ENCODE measurements at places on chromosomes 3 and 15. TPM values are rescaled to one million over a fixed set of nuclear protein-coding genes. Genes with fewer than 3 reads are reported as not detected.

TRH gene
- polyA plus RNA-seq, result not detected

- DNase-seq, result no peak
- no peak overlapping the region for H3K27ac ChIP-seq
- no peak overlapping the region for H3K4me3 ChIP-seq
- H3K4me1 ChIP-seq, result no peaks in the 10 kb centered on the region
- H3K36me3 ChIP-seq, result no peaks in the 10 kb centered on the region
These were observed 11.3 kb upstream of the TTBK2 start for GRCh38 chr15:42931702-42932486.

DNA sequence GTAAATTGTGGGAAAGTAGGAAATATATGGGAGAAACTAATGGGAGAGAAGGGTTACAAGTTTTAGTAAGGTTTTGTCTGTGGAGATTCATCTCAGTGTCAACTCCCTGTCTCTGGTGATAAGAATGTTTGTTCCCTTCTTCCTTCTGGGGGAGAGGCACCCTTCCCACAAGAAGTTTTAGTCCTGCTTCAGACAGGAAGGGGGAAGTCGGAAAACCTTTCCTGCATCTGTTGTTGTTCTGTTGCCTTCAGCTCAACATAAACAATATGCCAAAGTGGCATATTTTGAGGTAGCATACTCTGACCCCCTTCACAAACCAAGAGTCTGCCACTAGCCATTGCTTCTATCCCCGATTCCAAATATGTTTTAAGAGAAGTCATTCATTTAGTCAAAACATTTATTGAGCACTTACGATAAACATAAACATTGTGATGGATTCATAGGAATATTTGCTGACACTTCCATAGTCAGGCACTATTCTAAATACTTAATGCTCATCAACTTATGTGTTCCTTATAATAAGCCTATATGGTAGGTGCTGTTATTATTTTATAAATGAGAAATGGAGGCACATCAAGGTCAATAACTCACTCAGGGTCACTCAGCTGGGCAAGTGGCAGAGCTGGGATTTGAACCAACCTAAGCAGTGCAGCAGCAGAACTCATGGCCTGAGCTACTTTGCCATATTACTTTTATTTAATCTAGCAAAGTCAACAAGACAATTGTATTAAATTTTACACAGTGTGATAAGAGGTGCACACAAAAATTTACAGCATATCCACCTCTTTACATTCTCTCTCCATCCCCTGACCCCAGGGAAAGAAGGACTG is 34.2 kb upstream of the TIMP4 start:
- no peak overlapping the region for H3K4me3 ChIP-seq
- H3K27me3 ChIP-seq, result peaks cover 12% of the 10 kb centered on the region
- no peaks in the 10 kb centered on the region for H3K36me3 ChIP-seq
- H3K27ac ChIP-seq, result no peak overlapping the region

- no peak overlapping the region for H3K4me3 ChIP-seq
- H3K36me3 ChIP-seq, result no peaks in the 10 kb centered on the region
- no peak for DNase-seq
These were observed 58.4 kb downstream of the TMEM44 start for GRCh38 chr3:194574639-194575483.

DNA sequence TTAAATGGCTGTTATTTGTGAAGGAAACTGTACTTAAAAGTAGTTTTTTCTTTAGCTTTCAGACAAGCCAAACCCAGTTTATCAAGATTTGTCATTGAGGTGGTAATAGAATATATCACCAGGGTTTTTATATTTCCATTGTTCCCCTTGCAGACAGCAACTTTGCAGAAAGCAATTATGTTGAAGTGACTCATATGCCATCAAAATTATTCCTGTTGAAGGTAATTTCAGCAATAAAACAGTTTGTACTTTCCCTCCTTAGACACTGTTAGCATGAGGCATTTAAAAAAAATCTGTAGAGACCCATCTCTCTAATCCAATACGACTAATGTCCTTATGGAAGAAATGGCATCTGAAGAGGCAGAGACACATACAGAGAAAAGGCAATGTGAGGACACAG is 219.0 kb downstream of the NFKBIZ start:
- H3K4me1 ChIP-seq, result peaks cover 4% of the 10 kb centered on the region
- H3K4me3 ChIP-seq, result no peak overlapping the region
- no peaks in the 10 kb centered on the region for H3K27me3 ChIP-seq
- H3K27ac ChIP-seq, result no peak overlapping the region
- no peaks in the 10 kb centered on the region for H3K36me3 ChIP-seq

DNA sequence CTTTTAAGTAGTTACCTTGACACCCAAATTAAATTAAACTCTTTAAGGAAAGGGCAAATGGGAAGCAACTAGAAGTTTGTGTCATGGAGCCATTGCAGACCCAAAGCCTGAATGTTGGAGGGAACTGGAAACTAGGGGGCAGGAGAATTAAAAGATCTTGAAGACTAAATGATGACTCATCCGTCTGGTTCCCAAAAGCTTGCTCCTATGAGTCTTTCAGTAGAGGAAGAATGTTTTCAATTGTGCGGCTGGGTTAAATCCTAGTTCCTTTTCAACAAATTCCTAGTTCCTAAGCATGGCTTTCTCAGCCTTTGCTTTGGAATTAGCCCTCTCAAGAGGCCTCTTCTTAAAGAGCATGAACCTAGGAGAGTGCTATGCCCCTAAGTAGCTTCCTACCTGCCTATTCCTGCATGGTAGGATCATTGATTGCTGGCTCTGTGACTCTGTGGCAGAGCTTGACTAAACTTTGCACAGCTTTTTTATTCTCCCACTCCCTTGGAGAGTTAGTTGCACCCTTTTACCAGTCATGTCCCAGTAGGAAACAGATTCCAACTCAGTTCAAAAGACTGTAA is 17.7 kb downstream of the CLEC3B start:
- peaks cover 6% of the 10 kb centered on the region for H3K4me1 ChIP-seq
- H3K4me3 ChIP-seq, result no peak overlapping the region
- H3K27me3 ChIP-seq, result peaks cover 10% of the 10 kb centered on the region
- no peak overlapping the region for H3K27ac ChIP-seq
- H3K36me3 ChIP-seq, result no peaks in the 10 kb centered on the region

SLC24A5 gene
- not detected for polyA plus RNA-seq

TIGIT gene
- 0.64 TPM for polyA plus RNA-seq

GATM gene
- polyA plus RNA-seq, result 21.4 TPM

GRCh38 chr3:42655331-42655888 is 1.9 kb downstream of the ZBTB47 start:
- peak overlapping the region; percentile 45 for H3K4me3 ChIP-seq
- H3K4me1 ChIP-seq, result peaks cover 22% of the 10 kb centered on the region

DNA sequence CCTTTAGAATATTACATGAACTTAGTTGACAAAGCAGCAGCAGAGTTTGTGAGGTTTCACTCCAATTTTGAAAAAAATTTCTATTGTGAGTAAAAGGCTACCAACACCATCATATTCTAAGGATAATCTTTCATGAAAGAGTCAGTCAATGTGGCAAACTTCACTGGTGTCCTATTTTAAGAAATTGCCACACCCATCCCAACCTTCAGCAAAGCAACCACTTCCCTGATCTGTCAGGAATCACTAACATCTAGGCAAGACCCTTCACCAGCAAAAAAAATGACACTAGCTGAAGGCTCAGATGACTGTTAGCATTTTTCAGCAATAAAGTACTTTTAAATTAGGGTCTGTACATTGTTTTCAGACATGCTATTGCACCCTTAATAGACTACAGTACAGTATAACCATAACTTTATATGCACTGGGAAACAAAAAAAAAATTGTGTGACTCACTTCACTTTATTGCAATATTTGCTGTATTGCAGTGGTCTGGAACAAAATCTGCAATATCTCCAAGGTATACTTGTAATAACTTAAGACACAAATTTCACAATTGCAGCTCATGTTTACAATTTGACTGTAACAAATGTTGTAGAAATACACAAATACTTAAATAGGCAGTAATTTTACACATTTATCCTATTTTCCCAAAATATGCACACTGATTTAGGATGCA is 38.9 kb upstream of the ALCAM start:
- no peak for DNase-seq
- no peak overlapping the region for H3K4me3 ChIP-seq
- no peaks in the 10 kb centered on the region for H3K4me1 ChIP-seq
- no peaks in the 10 kb centered on the region for H3K36me3 ChIP-seq

DNA sequence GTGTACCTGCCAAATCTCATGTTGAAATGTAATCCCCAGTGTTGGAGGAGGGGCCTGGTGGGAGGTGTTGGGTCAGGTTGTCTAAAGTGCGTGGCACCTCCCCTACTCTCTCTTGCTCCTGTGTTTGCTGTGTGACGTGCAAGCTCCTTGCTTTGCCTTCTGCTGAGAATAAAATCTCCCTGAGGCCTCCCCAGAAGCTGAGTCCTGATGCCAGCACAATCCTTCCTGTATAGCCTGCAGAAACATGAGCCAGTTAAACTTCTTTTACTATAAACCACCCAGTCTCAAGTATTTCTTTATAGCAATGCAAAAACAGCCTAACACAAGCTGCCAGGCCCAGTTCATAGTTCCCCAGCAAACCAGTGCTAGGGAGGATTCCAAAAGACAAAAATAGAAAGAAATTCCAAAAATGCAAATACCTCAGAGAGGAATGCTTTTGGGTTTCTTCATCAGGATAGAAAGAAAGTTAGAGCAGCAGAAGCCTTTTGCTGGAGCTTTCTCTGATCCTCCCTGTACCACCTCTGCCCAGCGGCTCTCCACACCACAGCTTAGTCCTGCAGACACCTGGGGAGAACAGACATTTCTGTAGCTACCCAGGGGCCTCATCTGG is 25.9 kb upstream of the CDV3 start:
- no peak overlapping the region for H3K4me3 ChIP-seq
- peaks cover 13% of the 10 kb centered on the region for H3K4me1 ChIP-seq
- no peak for DNase-seq
- H3K36me3 ChIP-seq, result no peaks in the 10 kb centered on the region
- H3K27me3 ChIP-seq, result no peaks in the 10 kb centered on the region

- DNase-seq, result no peak
- peaks cover 16% of the 10 kb centered on the region for H3K36me3 ChIP-seq
- peak overlapping the region; percentile 81 for H3K27ac ChIP-seq
- peak overlapping the region; percentile 35 for H3K4me3 ChIP-seq
- H3K4me1 ChIP-seq, result peaks cover 72% of the 10 kb centered on the region
These were observed 22.9 kb downstream of the SIAH2 start for GRCh38 chr3:150739877-150740645.

DNA sequence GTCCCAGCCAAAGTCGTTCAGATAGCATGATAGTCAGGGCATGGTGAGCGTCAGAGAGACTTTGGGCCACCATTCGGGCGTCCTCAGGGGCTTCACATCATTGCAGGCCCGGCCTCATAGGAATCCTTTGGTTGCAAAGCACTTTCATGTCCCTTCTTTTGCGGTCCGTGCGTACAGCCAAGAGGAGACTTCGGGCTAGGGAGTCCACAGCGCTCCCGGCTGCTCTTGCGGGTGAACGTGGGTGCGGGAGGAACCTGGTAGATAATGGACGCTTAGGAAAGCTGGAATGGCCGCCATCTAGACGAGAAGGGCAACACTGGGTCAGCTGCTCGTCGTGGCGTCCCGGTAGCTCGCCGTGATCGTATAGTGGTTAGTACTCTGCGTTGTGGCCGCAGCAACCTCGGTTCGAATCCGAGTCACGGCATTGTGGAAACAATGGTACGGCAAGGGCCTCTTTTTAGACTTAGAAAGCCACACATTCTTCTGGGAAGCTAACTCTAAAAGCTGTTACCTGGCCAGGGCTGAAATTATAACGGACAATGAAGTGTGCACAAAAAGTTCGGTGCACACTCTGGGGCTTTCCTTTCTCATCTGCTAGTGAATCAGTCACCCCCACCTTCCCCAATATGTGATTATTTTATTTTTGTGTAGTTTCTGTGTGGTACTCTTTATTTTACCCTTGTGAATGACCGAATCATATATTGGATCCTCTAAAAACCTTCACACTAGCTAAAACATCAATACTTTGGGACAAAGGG is 13.2 kb upstream of the SHF start:
- no peak overlapping the region for H3K4me3 ChIP-seq
- no peak overlapping the region for H3K27ac ChIP-seq
- peaks cover 12% of the 10 kb centered on the region for H3K36me3 ChIP-seq
- H3K27me3 ChIP-seq, result peaks cover 8% of the 10 kb centered on the region
- H3K4me1 ChIP-seq, result peaks cover 4% of the 10 kb centered on the region
- no peak for DNase-seq

DNA sequence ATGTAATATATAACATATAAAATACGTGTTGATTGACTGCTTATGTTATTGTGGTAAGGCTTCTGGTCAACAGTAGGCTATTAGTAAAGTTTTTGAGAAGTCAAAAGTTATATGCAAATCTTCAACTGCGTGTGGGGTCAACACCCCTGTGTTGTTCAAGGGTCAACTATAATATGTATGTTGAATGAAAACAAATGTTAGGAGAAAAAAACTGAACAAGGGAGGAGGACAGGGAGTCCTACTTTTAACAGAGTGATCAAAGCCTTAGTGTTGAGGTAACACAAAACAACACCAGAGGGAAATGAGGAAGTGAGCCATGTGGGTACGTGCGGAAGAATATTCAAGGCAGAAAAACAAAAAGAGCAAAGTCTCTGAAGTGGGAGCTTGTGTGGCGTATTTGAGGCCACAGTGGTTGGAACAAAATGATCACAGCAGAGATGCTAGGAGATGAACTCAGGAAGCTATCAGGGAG is 62.5 kb downstream of the SFMBT1 start:
- DNase-seq, result peak; percentile 69
- peaks cover 31% of the 10 kb centered on the region for H3K4me1 ChIP-seq
- no peaks in the 10 kb centered on the region for H3K27me3 ChIP-seq
- peak overlapping the region; percentile 91 for H3K27ac ChIP-seq

DNA sequence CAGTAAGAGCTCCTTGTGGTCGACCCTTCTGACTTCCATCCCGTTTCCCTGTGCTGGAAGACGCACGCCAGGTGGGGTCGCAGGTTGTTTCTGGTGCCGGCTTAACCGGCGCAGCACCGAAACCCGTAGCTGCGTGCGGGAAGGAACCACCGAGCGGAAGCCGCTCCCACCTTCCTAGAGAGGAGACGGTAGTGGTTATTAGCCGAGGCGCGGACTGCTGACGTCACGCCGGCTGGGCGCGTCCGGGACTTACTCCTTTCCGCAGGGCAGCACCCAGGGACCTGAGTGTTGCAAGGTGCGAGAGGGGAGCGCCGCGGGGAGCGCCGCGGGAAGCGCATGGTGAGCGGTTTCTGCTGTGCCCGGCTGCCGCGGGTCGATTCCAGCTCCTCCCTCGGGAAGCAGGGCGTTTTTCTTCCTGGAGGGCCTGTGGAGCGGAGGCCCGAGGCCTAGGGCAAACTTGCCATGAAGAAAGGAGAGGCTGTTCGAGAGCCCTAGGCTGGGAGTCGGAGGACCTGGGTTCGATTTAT is at the start of gene ZNF501:
Gene ZNF501 (plus strand): TSS at position 252 of the 527 bp plus-strand sequence. CDS start 4,787 bp downstream, outside the sequence.
- H3K4me3 ChIP-seq, result peak within 1 kb of the TSS; percentile 99
- peak; percentile 79 for DNase-seq
- H3K27ac ChIP-seq, result peak within 1 kb of the TSS; percentile 98
- peaks cover 7% of the 10 kb centered on the region for H3K4me1 ChIP-seq

- H3K4me1 ChIP-seq, result no peaks in the 10 kb centered on the region
- no peaks in the 10 kb centered on the region for H3K36me3 ChIP-seq
- H3K27ac ChIP-seq, result no peak overlapping the region
- H3K27me3 ChIP-seq, result no peaks in the 10 kb centered on the region
These were observed 15.5 kb upstream of the HOMER2 start for GRCh38 chr15:82968066-82968465.

GRCh38 chr15:48842501-48842900 is 31.6 kb upstream of the CEP152 start:
- no peaks in the 10 kb centered on the region for H3K4me1 ChIP-seq
- H3K36me3 ChIP-seq, result no peaks in the 10 kb centered on the region
- no peak for DNase-seq
- no peaks in the 10 kb centered on the region for H3K27me3 ChIP-seq

GRCh38 chr3:146747928-146748327 is 142.8 kb upstream of the PLSCR5 start:
- no peaks in the 10 kb centered on the region for H3K4me1 ChIP-seq
- H3K27ac ChIP-seq, result no peak overlapping the region
- DNase-seq, result no peak
